A549 (cell line): ENCODE measurements at places on chromosomes 12 and 14.

- DNase-seq: no peak
These were observed 104.9 kb upstream of the EEA1 start for GRCh38 chr12:93033948-93034347.

DNA sequence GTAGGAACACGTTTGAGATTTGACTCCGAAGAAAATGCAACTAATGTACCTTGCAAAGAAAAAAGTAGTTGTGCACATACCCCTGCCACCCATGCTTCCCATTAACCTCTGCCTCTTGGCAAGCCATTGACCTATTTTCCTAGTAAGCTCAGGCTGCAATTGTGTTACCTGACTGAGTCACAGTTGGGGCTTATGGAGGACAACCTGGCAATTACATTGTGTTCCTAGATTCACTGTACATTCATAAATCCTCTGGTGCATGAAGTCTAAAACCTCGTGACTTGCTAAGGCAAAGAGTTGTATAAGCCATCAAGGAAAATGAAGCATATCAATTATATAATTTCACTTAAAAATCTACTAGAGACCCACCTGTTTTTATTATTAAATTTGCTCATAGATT lies 62.0 kb upstream of the DUSP6 start:
- no peak for DNase-seq

GRCh38 chr14:42814817-42815216 lies 1208.1 kb downstream of the LRFN5 start:
- DNase-seq: no peak

DNA sequence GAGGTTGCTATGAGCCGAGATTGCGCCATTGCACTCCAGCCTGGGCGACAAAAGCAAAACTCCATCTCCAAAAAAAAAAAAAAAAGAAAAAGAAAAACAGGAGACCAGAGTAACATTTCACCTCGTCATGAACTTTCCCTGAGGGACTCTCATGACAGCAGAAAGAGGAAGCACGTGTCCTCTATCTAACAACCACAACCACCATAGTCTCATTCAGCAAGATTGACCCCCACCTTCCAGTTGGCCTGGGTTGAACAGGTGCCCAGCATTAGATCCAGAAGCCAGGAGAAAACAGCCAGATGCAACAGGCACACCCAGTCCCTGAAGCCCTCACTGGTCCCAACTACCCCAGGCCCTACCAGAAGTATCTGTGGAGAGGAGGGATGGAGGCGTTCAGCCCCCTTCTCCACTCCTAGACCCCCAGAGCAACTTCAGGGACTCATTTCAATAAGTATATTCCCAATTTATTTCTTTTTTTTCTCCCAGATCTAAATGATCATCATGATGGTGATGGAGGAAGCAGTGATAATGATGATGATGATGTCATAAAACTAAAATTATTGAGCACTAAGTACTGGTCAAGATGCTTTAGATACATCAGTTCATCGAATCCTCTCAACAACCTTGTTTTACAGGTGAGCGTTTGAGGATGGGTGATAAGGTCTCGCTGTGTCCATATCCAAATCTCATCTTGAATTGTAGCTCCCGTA lies 235.0 kb downstream of the EFCAB11 start:
- no peak for DNase-seq

DNA sequence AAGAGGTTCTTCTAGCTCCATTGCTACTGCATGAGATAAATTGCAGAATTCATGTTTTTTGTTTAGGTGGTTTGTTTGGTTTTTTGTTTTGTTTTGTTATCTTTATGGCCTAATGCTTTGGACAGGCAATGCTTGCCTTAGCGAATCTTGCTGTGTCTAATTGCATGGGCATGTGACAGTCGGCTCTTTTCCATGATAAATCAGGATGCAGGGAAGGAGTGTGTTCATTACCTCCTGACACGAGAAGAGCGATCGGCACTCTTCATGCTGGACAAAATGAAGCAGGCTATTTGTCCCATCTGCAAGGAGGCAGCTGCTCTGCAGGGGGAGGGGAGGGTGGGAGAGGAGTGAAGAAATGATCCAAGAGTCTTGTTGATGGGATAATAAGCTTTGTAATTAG lies 6.5 kb downstream of the CCDC60 start:
- no peak for DNase-seq

GRCh38 chr12:9869307-9870161 lies at the start of gene CLEC2B:
CLEC2B (minus strand) TSS chr12:9869354.
- no peak for DNase-seq

GRCh38 chr12:70007687-70008086 lies 182.7 kb downstream of the MYRFL start:
- DNase-seq: no peak
